ENCODE measurements at places on chromosomes 7 and 10.
A peak's percentile ranks its signal among the peaks of the same experiment; 100 is the strongest.

DNA sequence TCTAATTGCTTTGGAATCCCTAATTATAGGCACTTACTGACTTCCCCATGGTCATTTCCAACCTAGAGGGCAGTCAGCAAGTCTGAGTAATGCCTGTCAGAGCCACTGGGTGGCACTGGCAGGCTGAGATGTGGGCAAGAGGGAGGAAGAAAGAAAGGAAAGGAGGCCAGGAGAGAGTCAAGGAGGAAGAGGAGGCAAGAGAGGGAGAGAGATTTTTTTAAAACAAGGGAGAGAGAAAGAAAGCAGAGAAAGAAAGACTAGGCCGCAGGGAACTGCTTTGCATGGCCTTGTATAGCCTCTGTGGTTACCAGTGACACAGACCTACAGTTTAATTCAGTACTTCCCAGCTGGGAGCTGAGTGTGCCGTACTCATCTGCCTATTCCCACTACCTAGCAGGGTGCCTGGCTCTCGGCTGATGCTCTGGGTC is 210.4 kb upstream of the ADO start:
- peak; percentile 69 for DNase-seq

- DNase-seq: no peak
These were observed 33.8 kb upstream of the PDLIM1 start for GRCh38 chr10:95324436-95325268.

DNA sequence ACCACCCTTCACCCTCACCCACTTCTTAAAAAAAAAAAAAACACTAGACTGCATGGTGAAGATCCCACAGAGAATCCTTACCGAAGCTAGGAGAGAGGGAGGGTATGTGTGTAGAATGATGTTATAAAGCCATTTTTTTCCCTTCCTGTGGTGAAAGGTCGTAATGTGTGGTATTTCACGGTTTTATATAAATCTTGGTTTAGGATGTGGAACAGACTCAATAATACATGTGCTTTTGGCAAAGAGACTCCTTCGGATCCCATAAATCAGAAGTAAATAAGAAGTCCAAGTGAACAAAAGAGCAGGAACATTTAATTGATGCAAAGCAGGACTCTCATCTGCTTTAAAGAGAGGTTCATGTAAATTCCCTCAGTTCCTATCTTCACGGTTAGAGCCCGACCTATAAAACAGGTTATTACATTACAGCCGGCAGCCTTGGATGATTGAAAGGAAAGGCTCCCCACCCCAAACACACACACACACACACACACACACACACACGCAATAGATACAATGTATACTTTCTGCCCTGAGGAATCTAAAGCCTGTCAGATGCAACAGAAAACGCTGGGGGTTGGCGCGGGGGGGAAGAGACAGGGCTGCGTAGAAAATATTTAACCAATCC is 8.8 kb downstream of the DLX5 start:
- DNase-seq: no peak

GRCh38 chr7:50396856-50397255 is 53.3 kb downstream of the FIGNL1 start:
- DNase-seq: no peak

DNA sequence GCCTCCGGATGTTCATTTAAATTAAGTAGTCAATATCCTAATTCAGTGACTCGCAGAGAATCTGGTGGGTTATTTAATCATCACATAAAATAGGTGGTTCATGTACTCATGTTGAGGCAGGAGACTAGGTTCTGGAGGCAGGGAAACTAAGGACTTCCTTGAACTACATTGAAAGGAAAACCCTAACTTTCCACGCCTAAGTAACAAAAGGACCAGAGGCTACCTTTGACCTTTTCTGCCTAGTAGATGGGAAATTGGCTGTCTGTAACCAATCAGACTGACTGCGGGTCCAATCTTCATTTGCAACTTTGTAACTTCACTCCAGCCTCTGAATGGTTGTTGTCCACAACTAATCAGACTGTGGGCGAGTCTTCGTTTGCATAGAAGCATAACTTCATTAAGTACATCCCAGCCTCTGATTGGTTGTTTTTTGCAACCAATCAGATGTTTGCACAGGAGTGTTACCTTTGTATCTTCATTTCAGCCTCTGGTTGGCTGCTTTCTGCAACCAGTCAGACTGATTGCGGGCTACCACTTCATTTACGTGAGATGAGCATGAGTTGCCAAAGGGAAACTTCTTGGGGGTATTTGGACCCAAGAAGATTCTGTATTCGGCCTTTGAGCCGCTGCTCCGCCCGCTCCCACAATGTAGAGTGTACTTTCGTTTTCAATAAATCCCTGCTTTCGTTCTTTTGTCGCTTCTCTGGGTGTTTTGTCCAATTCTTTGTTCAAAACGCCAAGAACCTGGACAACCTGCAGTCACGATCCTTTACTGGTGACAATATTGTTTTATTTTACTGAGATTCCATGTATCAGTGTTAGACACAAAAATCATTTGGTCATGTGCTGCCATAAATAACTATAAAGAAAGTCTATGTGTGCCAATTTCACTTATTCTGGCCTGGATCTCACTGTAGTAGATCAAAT is 1.7 kb upstream of the ST7 start:
- no peak for DNase-seq

DNA sequence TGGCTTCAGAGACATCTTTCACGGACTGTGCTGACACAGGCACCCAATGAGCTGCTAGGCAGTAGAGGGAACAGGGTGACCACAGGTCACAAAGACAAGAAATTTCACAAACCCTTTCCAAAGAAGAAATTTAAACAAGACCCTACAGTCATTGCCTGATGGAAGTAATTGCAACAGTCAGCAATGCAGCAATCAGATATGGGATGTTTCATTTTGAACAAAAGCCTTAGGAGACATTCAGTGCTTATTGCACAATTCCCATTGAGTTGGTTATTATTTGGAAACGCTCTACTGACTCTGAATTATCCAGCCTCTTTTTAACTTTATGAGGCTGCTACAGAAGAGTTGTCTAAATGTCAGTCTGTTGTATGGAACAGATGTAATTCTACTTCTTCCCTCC is 85.5 kb downstream of the ETV1 start:
- DNase-seq: no peak

DNA sequence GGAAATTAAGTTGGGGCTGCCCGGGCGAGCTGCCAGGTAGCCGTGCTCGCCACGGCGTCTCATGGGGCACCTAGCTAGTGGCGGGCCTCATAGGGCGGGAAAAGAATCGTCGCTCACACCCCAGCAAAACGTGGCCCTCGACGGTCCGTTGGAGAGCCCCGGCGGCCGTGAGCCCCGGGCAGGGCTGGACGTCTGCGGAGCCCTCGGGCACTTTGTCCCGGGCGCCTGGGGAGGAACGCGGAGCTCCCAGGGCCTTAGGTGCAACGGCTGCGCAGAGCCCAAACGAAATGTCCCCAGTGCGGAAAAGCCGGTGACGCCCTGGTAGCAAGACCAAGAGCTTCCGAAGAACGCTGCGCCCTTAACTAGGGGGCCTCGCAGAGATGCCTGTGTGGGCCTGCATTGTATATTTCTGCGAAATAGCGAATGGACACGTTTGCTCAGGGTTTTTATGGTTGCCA is 866 bp upstream of the SFMBT2 start:
- no peak for DNase-seq

DNA sequence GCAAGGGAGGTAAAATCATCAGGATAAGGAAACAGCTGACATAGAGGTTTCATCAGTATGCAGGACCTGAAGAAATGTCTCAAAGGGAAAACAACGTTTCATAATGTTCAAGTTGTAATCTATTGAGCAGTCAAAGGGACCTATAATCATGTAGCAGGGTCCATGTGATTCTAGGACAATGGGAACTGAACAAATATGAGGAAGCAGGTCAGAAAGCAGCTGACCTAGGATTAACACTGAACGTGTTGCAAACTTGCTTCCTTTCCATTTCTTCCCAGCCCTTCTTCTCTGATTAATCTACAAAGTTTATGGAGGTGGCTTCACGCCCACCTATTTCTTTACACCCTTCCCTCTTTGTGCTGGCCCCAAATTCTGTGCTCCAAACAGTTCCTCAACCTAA is 256.9 kb upstream of the AKR1E2 start:
- no peak for DNase-seq

- DNase-seq: no peak
These were observed 33.6 kb downstream of the CNTNAP2 start for GRCh38 chr7:146150153-146150552.

DNA sequence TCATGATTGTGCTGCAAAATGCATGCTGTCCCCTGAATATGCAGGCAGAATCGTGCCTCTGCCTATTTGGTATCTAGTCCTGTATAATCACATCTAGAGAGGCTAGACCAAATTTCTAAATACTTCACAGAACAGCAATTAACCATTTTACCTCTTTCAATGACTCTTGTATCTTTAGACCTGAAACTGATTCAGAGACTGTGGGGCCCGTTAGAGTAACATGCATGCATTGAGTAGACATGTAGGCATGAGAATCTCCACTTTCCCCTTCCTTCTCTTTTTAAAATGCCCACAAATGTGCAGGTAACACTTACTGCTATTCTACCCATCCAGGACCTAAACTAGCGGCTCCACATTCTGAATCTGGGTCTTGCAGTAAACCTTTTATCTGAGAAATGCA is 8.8 kb downstream of the ZNF92 start:
- DNase-seq: no peak

- DNase-seq: no peak
These were observed 256.3 kb upstream of the MAGI2 start for GRCh38 chr7:79709574-79710409.

DNA sequence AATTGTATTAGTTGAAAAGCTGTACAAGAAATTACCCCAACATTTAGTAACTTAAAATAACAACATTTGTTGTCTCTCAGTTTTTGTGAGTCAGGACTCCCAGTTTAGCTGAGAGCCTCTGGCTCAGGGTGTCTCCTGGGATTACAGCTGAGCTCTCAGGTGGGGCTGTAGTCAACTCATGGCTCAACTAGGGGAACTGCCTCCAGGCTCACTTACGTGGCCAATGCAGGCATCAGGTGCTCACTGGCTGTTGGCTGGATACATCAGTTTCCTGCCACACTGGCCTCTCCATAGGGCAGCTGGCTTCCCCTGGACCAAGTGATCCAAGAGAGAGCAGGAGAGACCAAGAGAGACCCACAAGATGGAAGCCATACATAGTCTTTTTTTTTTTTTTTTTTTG is 17.5 kb downstream of the CCNY start:
- DNase-seq: no peak

DNA sequence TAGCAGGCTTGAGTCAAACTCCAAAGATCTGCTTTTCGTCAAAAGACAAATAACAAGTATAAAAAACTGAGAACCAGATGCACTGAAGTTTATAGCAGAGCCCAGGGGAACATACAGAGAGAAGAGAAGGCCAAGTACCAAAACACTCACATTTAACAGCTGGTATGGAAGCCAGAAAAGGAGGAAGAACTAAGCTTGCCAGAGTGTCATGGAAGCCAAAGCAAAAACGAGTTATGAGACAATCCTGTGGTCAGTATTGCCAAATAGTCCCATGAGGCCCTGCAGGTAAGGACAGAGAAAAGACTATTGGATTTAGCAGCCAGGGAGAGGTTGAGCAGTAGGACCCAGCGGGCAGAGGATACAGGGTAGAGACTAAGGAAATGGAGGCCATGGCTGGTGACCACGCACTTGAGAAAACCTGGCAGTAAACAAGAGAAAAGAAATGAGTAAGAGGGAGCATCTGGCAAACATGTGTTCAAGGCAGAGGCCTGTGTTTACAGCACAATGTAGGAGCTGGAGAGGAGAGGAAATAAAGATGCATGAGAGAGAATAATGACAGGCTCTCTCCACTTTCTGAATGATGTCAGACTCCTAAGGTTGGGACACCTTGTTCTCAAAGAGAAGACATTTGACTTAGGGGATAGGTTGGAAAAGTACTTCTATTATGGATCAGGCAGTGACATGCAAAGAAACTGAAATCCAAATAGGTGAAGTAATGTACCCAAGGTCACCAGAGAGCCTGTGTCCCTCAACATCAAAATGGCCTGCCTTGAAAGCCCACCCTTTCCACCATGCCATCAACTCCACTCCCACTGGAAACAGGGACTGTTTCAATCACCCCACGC is 9.1 kb downstream of the CREB3L2 start:
- no peak for DNase-seq

- DNase-seq: no peak
These were observed 263.2 kb upstream of the C7orf33 start for GRCh38 chr7:148327379-148327778.

- no peak for DNase-seq
These were observed 208.6 kb upstream of the KIAA1217 start for GRCh38 chr10:24000271-24000813.

- no peak for DNase-seq
These were observed 451.3 kb upstream of the MBL2 start for GRCh38 chr10:53223851-53224250.

DNA sequence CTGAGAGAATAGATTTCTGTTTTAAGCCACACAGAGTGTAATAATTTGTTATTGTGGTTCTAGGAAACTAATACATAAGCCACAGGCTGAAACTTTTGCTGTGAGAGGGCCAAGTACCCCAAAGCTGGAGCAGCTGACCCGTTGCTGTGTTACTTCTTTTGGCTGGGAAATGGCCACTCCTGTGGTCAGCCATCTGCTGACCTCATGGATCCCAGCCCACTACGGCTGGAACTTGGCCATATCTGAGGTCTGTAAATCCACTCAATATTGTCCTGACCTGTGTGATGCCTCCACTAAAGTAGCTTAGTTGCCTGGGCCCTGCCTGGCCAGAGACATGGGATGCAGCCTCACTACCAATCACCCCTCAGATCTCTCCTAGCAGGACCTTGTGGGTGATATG is 17.4 kb upstream of the LOXL4 start:
- DNase-seq: no peak

- no peak for DNase-seq
These were observed 177.8 kb downstream of the NSUN6 start for GRCh38 chr10:18473424-18474117.

DNA sequence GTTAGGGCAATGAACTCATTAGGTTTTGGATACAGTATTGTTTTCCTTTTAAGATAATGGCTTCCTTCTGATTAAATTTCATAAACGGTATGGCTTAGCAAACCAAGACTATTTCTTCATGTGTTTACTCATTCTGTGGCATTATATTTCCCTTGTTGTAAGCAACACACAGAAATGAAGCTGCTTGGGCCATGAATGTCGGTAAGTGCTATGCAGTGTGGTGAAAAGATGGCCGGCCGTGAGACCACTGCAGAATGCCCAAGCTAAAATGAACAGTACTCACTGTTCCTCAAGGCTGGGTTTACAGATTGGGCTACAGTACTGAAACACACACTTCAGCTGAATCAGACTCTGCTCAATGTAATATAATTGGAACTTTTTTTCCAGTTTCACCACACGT is 8.1 kb downstream of the APBB1IP start:
- no peak for DNase-seq

DNA sequence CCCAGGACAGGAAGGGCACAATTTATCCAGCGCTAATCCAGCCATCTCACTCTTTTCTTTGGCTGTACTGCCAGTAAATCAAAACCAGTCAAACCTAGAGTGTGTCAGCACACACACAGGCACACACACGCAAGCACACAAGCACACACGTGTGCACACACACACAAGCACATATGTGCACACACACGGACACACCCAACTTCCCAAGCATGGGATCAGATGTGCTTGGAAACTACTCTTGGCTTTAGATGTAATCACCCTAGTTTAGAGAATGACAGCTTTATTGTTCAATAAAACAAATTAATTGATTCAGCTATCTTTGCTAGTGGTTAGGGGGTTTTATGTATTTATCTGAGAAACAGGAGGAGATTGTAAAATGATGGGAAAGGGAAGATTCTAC is 615.0 kb upstream of the MKI67 start:
- no peak for DNase-seq
